ENCODE measurements at places on chromosomes 5 and 9.

DNA sequence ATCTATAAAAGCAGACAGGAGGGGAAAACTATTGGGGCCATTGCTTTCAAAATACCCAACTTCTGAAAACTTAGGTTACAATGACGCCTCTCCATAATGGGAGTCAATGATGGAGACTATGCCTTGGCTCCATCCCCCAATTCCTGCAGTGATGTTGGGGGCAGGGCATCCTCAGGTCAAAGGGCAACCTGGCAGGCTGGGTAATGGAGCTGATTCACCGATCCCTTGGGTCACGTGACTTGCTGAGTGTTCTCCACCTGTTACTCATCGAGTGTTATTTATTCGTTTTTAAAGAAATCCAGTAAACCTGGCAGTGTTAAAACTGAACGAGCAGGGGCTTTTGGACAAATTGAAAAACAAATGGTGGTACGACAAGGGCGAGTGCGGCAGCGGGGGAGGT lies 244.4 kb downstream of the FAM114A2 start:
- DNase-seq, result no peak

DNA sequence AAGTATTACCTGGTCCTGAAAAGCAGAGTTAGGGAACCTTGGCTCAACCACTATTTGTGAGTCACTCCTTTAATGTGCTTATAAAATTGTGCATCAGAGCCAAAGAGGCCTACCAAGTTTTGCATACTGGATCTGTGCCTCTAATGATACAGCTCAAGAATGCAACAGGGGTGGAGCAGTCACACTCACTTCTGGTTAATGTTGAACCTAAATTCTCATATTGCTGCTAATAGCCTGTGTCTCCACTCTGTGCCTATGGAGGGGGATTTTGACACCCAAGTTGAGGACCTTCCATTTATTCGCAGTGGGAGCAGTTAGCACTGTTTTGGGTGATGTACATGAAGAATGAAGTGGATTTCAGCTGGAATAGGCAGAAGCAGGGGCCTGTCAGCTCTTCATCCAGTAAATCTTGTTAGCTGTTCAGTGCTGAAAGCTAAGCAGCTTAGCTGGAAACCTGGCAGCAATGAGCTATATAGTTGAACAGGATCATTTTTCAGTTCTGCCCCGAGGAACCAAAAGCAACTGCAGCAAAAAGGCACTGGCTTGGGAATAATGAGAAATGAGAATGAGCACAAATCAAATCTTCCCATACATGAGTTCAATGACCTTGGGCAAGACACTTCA lies 9.7 kb downstream of the SH3TC2 start:
- DNase-seq, result no peak

- peak; percentile 30 for DNase-seq
Observed at GRCh38 chr9:4297151-4297785, 2.6 kb downstream of the GLIS3 start.

DNA sequence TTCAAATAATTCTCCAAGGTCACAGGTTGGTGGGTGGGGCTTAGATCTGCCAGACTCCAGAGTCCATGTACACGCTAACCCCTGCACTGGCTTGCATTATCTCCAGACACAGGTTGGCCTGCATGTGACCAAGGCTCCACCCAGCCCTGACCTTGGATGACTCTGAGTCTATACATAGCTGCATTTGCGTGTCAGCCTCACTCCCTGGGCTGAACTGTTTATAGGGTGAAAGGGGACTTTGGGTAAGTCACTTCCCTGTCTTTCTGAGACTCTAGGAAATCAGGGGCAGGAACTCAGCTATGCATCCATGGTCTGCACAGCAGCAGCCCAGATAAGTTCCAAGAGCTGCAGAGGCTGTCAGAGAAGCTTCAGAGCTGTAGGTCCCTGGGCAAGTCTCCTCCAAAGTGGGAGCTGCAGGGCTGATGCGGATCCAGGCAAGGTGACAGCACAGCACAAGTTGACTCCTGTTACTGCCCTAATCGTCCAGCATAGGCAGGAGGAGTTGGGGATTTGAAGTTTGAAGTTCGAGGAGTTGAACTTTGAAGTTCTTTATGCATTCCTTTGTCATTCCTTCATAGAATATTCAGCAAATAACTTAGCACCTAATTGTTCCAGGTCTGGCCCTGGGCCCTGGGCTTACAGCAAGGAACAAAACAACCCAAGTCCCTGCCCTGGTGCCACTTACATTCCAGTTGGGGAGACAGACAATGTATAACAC lies 53.4 kb downstream of the SLC22A5 start:
- DNase-seq, result no peak

GRCh38 chr9:6133346-6134063 lies 82.1 kb upstream of the IL33 start:
- no peak for DNase-seq

DNA sequence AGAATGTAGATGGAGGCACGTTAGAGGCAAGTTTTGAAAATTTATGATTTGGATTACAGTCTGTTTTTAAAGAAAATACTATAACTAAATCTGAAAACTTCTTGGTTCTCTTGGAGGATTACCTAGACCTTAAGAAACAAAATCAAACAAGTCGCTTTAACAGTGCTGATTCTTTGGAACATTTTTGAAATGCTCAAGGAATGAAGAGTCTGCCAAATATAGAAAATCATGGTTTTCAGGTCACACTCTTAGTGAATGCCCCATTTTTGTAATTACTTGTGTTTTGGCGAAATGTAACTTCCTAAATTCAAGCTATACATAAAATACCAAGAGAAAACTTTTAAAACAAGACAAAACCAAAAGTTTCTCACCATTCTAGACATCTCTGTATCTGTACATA lies 93.2 kb downstream of the EQTN start:
- DNase-seq, result no peak

DNA sequence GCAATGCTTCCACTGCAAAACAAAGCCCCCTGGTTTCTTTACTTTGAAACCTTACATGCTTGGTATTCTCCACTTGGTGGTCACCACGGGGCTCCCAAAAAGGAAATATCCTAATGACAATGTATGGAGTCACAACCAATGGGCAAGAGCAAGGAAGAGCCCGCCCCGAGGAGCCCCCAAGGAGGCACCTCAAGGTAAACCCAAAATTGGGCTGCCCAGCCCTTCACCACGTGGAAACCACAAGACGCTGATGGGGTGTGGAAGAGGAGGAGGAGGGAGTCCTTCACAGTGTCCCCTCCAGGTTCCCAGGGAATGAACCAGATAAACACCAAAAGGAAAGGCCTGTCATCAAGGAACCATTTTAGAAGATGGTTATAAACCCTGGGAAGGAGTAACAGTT lies 3.8 kb downstream of the ROR2 start:
- no peak for DNase-seq

GRCh38 chr5:149948993-149949392 lies 4.4 kb upstream of the PDE6A start:
- no peak for DNase-seq

DNA sequence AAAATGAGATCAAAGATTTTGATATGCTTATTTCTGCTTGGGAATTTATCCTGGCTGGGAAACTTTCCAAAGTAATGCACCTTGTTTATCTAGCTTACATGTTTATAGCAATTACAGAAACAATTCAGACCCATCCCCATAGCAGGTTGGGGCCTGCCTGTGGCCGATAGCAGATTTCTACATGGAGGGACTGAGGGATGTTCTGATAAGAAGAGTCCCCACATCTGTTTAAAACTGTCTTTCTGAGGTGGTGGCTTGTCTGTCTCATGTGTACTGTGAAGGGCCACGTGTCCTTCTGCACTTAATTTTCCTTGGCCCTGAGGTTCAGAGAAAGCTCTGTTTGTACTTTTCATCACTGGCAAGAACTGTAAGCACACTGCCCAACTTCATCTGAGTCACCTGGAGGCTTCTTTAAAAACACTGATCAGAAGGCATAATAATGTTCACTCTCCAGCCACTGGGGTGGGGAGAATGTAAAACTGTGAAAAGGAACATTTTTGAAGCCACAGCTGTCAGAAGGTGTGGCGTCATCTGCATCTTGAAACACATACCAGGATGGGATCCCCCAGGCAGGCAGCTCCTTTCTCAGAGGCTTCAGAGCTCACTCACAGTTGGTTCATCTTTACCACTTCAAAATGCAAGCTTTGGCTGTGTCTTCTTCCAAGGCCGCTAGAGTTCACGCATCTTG lies 80.3 kb downstream of the MAP1B start:
- DNase-seq, result no peak

DNA sequence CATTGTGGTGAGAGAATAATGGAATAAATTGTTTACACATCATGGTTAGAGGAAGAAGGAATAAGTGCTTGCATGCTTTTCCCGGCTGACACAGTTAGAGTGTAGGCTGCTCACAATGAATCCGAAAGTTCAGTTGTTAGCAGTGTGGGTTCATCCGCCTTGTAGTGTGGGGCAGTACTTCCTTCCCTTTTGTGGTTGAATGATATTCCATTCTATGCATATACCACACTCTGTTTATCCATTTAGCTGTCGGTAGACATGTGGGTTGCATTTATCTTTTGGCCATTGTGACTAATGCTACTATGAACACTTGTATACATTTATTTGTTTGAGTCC lies 84.0 kb downstream of the COL5A1 start:
- no peak for DNase-seq

DNA sequence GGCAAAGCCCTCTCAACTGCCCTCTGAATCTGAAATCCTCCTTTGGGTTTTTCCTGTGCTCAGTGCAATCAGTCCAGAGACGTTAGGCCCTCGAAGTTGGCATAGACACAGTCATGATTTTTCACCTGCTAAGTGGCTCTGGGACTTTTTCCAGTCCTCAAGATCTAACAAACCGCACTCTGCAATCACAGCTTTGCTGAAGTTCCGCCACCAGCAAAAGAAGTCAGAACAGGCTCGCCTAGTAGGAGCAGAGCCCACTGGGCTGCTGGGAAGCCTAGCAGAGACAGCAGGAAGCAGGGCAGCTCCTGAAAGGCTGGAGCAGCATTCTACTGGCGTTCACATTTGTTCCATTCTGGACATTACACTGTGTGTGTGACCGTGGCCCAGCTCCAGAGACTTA lies 222.8 kb upstream of the KIF2A start:
- no peak for DNase-seq

GRCh38 chr5:116378007-116378776 lies 196.4 kb downstream of the SEMA6A start:
- DNase-seq, result no peak

- no peak for DNase-seq
Observed at GRCh38 chr9:114911167-114911821, 19.1 kb downstream of the TNFSF8 start.

- DNase-seq, result no peak
Observed at GRCh38 chr5:90955001-90955635, 396.5 kb downstream of the ADGRV1 start.

GRCh38 chr9:13432904-13433303 lies 153.4 kb upstream of the MPDZ start:
- no peak for DNase-seq

- DNase-seq, result no peak
Observed at GRCh38 chr5:153883854-153884611, 154.7 kb downstream of the FAM114A2 start.

DNA sequence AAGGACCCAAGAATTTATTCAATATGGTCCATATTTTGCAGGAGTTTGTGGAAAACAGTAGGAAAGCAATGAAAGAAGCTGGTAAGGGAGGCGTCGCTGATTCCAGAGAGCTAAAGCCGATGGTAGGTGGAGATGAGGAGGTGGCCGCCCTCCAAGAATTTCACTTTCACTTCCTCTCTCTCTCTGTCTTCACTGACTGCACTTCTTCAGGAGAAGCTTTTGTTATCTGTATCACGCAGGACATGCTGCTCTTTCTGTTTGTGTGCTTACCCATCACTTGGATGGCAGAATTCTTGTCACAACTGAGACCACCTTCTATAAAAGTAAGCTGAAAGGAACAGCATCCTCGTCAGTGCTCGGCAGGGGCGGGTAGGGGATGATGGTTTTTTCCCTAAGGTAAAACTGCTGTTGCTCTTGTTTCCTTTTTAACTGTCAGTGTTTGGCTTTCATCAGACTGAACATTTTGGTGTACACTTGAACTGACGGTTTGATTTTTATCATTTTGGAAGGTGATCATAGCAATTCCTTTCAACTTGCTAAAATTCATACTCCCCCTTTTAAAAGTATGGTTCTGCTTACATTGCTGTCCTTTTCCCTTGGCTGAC lies 62.4 kb upstream of the FSD1L start:
- no peak for DNase-seq

- DNase-seq, result no peak
Observed at GRCh38 chr5:131783874-131784273, 12.9 kb downstream of the FNIP1 start.

GRCh38 chr9:129209580-129209979 lies 31.5 kb upstream of the IER5L start:
- no peak for DNase-seq

Measured in nucleus accumbens (tissue), 56 donors.